ENCODE measurements at places on chromosomes 12 and 14.

GRCh38 chr12:132739600-132740312, 21.9 kb downstream of the ANKLE2 start:
- no peak for DNase-seq

DNA sequence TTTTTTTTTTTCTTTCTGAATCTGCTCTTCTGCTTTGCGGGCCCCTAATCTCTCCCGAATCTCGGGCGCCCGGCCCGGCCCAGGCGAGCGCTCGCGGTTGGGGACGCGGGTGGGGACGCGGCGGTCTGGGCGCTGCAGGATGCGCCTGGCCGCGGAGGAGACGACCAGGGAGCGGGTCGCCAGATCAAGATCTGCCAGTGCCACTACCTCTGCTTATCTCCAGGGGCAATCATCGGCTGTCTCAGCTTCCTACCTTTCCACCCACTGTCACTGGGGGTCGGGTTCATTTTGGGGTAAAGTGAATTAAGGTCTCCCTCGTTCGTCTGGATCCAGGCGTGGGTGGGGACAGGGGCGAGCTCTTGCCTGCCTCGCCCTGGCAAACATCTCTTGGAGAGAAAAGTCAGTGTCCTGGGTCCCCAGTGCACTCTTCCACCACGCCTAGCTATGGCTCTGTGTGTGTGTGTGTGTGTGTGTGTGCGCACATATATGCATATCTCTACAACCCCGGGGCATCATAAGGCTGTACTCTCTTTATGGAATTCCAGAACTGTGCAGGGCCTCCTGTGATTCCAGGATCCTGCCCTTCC, 422.3 kb downstream of the VRK1 start:
- no peak for DNase-seq

- DNase-seq: no peak
Observed at GRCh38 chr12:52629281-52630007, 11.1 kb upstream of the KRT73 start.

DNA sequence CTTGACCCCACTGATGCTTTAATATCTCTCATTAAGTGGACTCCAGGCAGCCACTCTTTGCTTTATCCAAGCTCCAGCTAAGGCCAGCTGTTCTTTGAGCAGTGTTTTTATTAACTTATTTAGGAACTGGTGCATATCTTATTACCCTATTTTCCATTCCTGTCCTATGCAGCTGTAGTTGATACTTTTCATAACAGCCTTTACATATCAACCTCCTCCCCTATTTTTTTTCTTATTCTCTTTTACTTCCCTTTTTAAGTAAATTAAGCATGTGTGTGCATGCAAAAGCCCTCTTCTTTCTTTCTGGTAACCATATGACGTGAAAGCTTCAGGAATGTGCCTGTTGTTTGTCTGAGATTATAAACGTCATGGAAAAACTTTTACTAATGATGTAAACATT, 121.2 kb downstream of the PTPRQ start:
- no peak for DNase-seq

- DNase-seq: no peak
Observed at GRCh38 chr12:42187799-42188198, 43.1 kb upstream of the GXYLT1 start.

- no peak for DNase-seq
Observed at GRCh38 chr12:74530676-74531075, 7.0 kb upstream of the ATXN7L3B start.

DNA sequence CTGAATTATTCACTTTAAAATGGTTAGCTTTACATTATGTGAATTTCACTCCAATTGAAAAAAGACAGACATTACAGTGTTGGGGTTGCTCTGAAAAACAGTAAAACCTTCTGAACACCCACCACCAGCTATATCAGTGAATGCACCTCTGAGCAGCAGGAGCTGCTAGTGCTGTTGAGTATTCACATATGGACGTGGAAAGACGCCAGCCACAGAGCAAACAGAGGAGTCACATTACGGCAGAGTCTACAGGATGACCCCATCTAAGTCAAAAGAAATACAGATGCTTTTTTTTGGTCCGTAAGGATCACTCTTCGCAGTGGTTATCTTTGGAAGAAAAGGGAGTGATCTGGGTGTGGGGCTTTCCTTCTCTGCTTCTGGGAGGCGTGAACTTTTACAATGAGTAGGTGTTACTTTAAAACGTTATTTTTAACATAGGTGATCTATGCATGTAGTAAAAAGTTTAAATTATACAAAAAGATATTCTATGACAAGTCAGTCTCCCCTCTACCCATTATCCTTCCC, 4.5 kb downstream of the HVCN1 start:
- no peak for DNase-seq

DNA sequence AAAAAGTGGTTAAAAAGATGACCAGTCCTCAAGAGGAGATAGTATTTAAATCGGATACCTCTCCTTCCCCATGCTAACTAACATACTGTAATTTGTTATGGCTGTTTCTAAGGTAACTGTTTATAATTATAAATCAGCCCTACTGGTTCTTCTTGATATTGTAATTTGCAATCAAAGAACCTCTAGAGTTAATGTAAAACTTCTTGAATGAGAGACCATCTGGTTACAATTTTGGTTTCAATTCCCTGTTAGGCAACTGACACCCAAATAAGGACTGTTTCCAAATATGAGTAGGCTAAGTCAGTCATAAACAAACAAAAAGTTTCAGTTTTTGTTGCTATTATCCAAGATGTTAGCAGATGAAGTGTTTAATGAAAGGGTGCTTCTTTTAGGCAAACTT, 120.2 kb upstream of the DNM1L start:
- DNase-seq: no peak

DNA sequence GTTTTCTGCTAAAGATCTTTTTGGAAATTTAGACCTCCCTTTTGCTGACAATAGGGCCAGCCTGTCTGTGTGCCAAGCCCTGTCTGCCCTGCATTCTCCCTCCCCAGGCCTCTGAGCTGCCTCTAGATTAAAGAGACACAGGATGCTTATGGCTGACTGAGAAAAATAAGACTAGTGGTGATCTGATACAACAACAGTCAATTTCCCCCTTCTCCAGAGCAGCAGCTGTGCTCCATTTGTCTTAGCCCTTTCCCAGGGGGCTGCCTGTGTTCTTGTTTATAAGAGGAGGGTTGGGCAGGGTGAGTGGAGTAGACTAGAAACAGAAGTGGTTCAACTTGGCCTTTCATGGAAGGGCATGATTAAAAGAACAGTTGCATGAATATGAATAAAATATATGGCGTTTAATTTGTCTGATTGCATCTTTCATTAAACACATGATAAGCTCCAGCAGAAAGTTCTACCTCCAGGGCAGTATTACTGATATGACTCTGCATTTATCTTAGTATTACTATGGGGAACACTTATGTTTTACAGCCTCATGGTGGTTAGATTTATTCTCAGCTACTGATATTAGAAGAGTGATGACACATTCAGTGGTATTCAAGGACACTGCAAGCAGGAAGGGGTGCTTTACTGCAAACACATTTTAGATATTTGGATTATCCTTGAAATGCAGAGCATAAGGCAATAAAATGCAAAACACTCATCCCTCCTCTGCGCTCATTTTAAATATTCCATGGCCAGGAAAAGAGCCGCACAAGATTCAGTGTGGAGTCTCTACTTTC, 150.2 kb upstream of the CLEC14A start:
- DNase-seq: peak; percentile 66

DNA sequence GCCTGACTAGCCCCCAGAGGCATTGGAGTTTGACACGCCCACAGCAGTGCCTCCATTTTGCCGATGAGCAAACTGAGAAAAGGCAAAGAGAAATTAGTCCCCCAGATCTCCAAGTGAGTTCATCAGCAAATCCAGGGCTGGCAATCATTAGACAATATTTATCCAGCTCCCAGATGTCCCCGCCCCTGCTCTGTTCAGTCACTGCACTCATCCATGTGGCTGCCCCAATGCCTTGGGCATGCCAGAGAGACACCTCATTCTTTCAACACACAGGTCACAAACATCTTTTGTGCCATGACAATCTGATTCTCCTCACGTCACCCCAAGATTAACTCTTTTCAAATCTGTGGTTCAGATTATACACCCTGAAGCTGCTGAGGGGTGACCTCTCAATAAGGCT, 43.5 kb downstream of the DPF3 start:
- DNase-seq: no peak

GRCh38 chr12:54352022-54352531, 12.2 kb downstream of the GPR84 start:
- DNase-seq: peak; percentile 86

GRCh38 chr12:86713121-86713520, 456.9 kb upstream of the MGAT4C start:
- DNase-seq: no peak

DNA sequence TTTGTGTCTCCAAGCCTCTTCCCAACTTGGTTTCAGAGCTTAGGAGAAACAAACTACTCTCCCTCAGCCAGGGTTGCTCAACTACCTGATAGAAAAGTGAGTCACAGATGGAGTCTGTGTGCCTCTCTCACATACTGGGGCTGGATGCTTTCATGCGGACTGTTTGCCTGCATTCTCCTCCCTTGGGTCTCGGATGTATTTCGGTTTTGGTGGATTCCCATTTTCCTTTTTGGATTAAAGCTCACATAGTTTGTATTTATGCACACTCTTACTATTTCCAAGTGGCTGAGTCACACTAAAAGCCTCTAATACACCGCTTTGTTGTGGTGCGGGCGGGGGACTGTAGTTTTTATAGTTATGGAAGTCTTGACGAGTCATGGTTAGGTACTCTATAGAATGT, 505.4 kb downstream of the LRFN5 start:
- no peak for DNase-seq

GRCh38 chr14:99317231-99318090, 45.5 kb upstream of the BCL11B start:
- no peak for DNase-seq

DNA sequence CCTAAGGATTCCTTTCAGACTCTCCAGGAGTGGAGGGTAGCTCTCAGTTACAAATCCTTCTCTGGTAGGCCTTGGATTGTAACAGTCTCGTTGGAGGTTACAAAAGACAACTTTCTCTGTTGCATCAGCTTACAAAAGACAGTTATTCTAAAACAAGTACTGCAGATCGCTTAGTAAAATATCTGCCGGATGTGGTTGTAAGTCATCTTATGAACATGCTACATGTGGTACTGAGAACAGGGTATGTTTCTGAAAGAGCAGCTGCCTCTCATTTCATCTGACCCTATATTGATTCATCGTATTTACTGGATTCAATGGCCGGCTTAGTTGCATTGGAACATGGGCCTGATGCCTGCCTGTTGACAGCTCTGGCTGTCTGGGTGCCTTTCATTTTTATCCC, 157.4 kb downstream of the PTCSC3 start:
- DNase-seq: no peak

DNA sequence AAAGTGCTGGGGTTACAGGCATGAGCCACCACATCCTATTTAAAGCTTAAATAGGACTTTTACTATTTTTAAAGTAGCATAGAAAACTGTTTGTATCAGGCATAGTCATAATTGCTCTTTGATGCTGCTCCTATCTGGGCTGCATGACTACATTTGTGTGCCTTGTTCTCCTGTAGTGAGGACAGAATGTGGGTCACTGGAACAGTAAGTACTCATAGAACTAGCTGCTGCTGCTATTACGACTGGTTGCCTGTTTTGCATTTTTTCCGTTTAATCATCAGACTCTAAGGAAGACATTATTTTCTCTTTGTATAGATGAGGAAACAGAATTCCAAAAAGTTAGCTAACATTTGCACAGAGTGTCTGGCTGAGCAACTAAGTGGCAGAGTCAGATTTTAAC, 42.8 kb downstream of the ZC3H14 start:
- no peak for DNase-seq

- DNase-seq: no peak
Observed at GRCh38 chr12:45205165-45205825, 10.6 kb upstream of the ANO6 start.

DNA sequence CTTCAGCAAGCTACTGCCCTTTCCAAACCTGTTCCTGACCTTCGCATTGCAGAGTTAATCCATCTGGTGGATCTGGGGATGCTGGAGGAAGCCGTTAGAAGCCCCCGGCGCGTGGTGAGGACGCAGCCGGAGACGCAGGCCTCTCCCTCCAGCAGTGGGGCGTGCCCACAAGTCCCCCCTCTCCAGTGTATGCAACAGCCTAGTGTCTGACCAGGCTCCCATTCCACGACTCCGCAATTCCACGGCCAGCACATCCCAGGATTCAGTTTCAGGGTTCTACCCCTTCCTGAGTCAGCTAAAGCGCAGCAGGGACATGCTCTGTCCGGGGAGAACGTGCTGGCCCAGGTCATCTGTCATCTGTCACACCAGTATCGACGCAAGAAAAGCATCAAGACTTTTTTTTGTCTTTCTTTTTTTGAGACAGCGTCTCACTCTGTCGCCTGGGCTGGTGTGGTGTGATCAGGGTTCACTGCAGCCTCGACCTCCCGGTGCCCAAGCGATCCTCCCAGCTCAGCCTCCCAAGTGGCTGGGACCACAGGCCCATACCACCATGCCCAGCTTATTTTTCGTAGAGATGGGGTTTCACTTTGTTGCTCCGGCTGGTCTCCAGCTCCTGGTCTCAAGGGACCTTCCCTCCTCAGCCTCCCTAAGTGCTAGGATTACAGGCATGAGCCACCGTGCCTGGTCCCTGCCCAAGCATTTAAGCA, 8.0 kb upstream of the DYNC1H1 start:
- DNase-seq: no peak

DNA sequence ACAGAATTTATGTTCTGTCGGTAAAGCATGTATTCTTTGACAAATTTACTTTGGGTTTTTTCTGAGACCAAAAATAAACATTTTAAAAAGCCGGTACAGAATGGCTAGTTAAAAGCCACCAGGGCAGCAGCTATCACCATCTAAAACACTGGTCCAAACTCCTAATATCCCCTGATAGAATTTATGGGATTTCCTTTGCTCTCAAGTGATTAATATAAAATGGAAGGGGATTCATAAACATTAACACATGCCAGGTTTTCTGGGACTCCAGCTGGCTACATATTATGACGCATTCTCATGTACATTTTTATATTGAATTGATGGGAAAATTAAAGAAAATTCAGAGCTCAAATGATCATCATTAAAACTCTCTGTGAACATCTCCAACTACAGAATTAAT, 640.8 kb downstream of the C12orf50 start:
- DNase-seq: no peak

DNA sequence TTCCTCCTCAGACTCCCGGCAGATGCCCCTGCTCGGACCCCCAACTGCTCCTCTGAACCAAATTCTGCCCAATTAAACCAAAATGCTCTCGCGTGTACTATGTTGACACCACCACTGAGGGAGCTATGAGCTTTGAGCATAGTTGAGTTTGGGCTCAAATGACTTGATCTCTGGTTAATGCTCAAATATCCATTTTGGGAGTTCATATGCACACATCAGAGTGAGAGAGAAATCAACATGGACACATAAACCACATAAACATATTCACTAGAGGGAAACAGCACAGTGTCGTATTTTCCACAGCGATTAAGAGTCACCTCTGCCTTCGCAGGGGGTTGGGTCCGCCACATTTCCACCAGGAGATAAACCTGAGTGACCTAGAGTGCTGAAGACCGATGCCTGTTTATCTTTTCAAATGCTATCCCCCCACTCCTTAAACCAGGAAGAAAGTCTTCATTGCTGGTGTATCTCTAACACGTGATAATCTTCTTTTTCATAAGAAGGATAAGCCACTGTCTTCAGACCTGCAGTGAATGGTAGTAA, 59.4 kb upstream of the FOXN3 start:
- DNase-seq: no peak

GRCh38 chr12:6549684-6550151, 6.1 kb downstream of the IFFO1 start:
- no peak for DNase-seq

GRCh38 chr14:80489513-80489912, 278.2 kb upstream of the DIO2 start:
- no peak for DNase-seq
